ENCODE measurements at places on chromosomes 13 and 19.
A peak's percentile ranks its signal among the peaks of the same experiment; 100 is the strongest.

- DNase-seq = no peak
- H3K4me1 ChIP-seq = no peaks in the 10 kb centered on the region
- no peaks in the 10 kb centered on the region for H3K27me3 ChIP-seq
- H3K4me3 ChIP-seq = no peak overlapping the region
- H3K36me3 ChIP-seq = no peaks in the 10 kb centered on the region
- H3K27ac ChIP-seq = no peak overlapping the region
Measured at GRCh38 chr13:24280720-24281119, 28.7 kb upstream of the C1QTNF9 start.

DNA sequence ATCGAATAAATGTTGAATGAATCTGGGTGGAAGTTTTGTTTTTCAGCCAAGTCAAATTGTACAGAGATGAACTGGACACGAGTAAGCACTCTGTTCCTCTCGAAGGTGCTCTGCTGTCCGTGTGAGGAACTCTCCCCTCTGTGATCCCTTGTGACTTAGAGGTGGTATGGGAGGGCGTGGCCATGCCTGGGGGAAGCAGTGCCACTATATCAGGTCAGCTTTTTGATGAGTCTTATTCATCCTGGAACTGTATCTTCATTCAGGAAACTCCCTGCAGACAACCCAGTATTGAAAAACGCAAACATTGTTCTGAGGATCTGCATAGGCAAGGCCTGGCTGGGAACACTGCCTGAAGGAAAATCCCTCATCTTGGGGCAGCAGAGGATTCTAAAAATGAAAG, 45.7 kb upstream of the FLT1 start:
- H3K4me1 ChIP-seq = no peaks in the 10 kb centered on the region
- no peak overlapping the region for H3K4me3 ChIP-seq
- H3K27me3 ChIP-seq = peaks cover 81% of the 10 kb centered on the region

DNA sequence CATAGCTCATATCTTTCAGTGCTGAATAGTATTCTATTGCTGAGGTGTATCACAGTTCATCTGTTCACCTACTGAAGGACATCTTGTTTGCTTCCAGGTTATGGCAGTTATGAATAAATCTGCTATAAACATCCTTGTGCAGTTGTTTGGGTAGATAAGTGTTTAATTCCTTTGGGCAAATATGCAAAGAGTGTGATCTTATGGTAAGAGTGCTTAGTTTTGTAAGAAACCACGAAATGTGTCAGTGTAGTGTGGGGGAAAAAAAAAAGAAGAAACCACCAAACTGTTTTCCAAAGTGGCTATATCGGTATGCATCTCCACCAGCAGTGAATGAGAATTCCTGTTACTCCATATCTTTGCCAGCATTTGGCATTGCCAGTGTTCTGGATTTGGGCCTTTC, 93.3 kb downstream of the PIBF1 start:
- no peak overlapping the region for H3K27ac ChIP-seq
- H3K4me3 ChIP-seq = no peak overlapping the region
- 0 out of 2 replicates have a peak, but pooled peaks cover under 1% of the 10 kb centered on the region for H3K36me3 ChIP-seq
- H3K4me1 ChIP-seq = no peaks in the 10 kb centered on the region

DNA sequence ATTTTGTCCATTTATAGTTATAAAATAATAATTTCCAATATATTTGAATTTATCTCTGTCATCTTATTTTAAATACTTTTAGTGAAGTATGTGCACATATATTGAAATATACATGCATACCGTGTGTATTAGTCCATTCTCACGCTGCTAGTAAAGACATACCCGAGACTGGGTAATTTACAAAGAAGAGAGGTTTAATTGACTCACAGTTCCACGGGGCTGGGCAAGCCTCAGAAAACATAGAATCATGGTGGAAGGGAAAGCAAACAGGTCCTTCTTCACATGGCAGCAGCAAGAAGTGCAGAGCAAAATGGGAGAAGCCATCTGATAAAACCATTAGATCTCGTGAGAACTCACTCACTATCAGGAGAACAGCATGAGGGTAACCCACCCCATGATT, 37.6 kb upstream of the FFAR2 start:
- peaks cover 86% of the 10 kb centered on the region for H3K27me3 ChIP-seq
- H3K4me1 ChIP-seq = no peaks in the 10 kb centered on the region
- no peak overlapping the region for H3K4me3 ChIP-seq
- H3K36me3 ChIP-seq = no peaks in the 10 kb centered on the region

- no peaks in the 10 kb centered on the region for H3K27me3 ChIP-seq
- no peak for DNase-seq
- no peak overlapping the region for H3K4me3 ChIP-seq
- no peaks in the 10 kb centered on the region for H3K36me3 ChIP-seq
Measured at GRCh38 chr19:33403973-33404304, 30.4 kb downstream of the CEBPG start.

GRCh38 chr19:46376241-46377153, 29.6 kb downstream of the PPP5C start:
- H3K27ac ChIP-seq = no peak overlapping the region
- no peak overlapping the region for H3K4me3 ChIP-seq
- no peak for DNase-seq
- H3K27me3 ChIP-seq = no peaks in the 10 kb centered on the region

- no peak overlapping the region for H3K4me3 ChIP-seq
- H3K4me1 ChIP-seq = no peaks in the 10 kb centered on the region
- no peak overlapping the region for H3K27ac ChIP-seq
- H3K36me3 ChIP-seq = peaks cover 15% of the 10 kb centered on the region
- H3K27me3 ChIP-seq = no peaks in the 10 kb centered on the region
- no peak for DNase-seq
Measured at GRCh38 chr19:9296336-9296735, 13.3 kb downstream of the ZNF699 start.

DNA sequence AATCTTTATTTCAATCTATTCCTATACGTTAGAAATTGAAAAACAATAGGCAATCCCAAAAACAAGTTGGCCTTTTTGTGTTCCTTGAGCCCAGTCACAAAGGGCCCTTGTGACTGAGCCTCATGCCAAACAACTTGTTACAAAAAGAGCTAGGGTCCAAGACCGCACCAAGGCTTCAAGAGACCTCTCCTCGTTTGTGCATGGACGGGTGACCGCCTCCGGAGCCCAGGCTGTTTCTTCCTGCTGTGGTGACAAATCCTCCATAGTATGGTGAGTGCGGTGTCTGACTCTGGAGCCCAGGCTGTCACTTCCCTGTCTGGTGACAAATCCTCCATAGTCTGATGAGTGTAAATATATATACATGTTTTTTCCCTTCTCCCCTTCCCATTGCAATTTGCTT, 63.7 kb downstream of the ZNF93 start:
- H3K4me3 ChIP-seq = no peak overlapping the region
- peaks cover 10% of the 10 kb centered on the region for H3K27me3 ChIP-seq
- no peaks in the 10 kb centered on the region for H3K4me1 ChIP-seq
- no peak overlapping the region for H3K27ac ChIP-seq
- no peak for DNase-seq

- H3K27me3 ChIP-seq = no peaks in the 10 kb centered on the region
- H3K36me3 ChIP-seq = no peaks in the 10 kb centered on the region
- no peak overlapping the region for H3K27ac ChIP-seq
- DNase-seq = no peak
- no peak overlapping the region for H3K4me3 ChIP-seq
- no peaks in the 10 kb centered on the region for H3K4me1 ChIP-seq
Measured at GRCh38 chr13:114107686-114108081, 24.7 kb downstream of the RASA3 start.

GRCh38 chr13:73984201-73984600, 150.0 kb downstream of the KLF12 start:
- H3K27me3 ChIP-seq = 0 out of 2 replicates have a peak, but pooled peaks cover 4% of the 10 kb centered on the region
- no peak for DNase-seq
- H3K4me3 ChIP-seq = no peak overlapping the region
- no peaks in the 10 kb centered on the region for H3K36me3 ChIP-seq
- no peak overlapping the region for H3K27ac ChIP-seq

GRCh38 chr13:49602005-49602404, 16.6 kb upstream of the RCBTB1 start:
- H3K4me3 ChIP-seq = no peak overlapping the region
- no peak for DNase-seq
- H3K27me3 ChIP-seq = no peaks in the 10 kb centered on the region

DNA sequence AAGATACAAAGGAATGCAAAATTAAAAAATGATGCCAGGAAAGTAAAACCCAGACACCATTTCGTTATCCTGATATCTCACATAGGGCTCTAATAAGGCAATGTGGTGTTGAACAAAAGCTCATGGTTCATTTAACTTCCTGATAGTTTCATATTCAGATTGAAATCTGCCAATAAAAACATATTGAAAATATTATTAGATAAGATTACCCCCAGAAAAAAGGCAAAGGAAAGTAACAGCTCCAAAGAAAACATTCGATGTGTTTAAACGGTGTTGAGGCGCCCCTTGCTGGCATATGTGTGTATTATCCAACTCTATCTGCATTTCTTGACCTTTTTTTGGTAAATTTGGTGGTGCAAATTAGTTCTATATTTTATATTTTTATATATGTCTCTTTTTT, 75.9 kb downstream of the ESD start:
- H3K27me3 ChIP-seq = no peaks in the 10 kb centered on the region
- no peak overlapping the region for H3K4me3 ChIP-seq
- peak; percentile 28 for DNase-seq
- H3K27ac ChIP-seq = no peak overlapping the region

DNA sequence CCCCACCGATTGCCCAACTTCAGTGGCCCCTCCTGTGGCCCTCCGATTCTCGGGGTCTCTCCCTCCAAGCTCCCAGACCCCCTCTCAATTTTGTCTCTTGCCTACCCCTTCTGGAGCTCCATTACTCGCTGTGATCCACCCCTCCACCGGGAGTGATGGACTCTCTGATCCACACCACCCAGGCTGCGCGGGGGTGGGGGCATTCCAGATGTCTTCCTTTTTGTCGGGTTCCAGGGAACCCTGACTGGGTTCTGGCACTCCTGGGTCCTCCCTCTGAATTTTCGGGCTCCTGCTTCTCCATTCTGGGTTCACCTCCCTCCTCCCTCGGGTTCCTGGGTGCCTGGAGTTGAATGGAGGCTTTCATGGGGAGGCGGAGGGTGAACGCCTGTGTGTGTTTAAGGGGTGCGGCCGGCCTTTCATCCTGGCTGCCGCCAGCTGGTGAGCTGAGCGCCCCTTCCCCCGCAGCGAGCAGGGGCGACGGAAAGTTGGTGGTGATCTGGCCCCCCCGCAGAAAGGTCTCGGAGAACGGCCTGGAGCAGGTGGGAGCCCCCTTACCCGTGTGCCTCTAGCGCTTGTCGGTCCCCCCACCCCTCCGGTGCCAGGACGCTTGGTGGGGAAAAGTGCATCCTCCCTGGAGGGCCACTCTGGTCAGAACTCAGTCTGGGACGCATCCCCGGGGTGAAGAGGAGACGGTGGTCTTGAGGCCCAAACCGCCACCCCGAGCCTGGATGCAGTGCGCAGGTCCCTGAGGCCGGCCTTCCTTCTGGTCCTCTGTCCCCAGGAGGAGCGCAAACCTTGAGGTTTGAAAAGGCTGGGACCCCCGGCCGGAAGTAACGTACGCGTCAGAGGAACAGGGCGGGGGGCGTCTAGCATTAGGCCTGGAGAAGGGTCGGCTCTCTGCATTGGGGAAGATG, 1.6 kb downstream of the MISP3 start:
- H3K27me3 ChIP-seq = no peaks in the 10 kb centered on the region
- H3K4me1 ChIP-seq = 0 out of 2 replicates have a peak, but pooled peaks cover 10% of the 10 kb centered on the region
- peak overlapping the region; percentile 72 for H3K4me3 ChIP-seq
- DNase-seq = peak; percentile 50
- no peak overlapping the region for H3K27ac ChIP-seq

DNA sequence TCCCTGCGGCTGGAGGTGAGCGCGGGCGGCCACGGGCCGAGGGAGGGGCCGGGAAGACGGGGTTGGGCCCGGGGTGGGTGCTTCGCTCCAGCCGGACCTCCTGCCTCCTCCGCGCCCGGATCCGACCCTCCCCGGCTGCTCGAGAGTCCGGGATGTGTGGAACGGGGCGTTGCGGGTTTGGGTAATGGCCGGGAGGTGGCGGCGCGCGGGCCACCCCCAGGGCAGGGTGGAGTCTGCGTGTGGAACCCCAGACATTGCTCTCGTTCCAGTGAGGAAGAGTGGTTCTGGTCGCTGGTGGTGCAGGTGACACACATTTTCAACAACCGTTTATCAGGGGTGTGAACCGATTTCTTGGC, 38.8 kb downstream of the ARHGEF7 start:
- H3K27ac ChIP-seq = peak overlapping the region; percentile 79
- peak; percentile 44 for DNase-seq
- peak overlapping the region; percentile 89 for H3K4me3 ChIP-seq
- 0 out of 2 replicates have a peak, but pooled peaks cover 1% of the 10 kb centered on the region for H3K36me3 ChIP-seq

- peak overlapping the region; percentile 83 for H3K4me3 ChIP-seq
- peak; percentile 47 for DNase-seq
- H3K36me3 ChIP-seq = no peaks in the 10 kb centered on the region
Measured at GRCh38 chr13:75636436-75637180, 478 bp downstream of the LMO7 start.

DNA sequence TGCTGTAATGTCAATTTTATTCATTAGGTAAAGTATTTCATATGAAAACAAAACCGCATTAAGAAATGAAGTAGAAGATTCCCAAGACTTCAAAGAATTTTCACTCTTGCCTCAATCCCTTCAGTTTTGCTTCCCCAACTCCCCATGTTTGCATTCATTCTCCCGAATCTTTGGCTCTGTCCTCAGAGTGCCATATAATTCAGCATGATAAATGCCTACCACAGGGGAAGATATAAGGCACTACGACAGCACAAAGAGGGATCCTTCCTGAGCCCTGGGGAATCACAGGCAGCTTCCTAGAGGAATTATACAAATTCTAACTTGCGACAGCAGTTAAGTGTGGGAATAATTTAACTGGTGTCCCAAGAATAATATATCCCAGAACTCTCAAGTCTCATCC, 68.5 kb downstream of the TSC22D1 start:
- DNase-seq = no peak
- H3K4me3 ChIP-seq = no peak overlapping the region
- H3K4me1 ChIP-seq = no peaks in the 10 kb centered on the region
- no peak overlapping the region for H3K27ac ChIP-seq
- H3K27me3 ChIP-seq = no peaks in the 10 kb centered on the region

DNA sequence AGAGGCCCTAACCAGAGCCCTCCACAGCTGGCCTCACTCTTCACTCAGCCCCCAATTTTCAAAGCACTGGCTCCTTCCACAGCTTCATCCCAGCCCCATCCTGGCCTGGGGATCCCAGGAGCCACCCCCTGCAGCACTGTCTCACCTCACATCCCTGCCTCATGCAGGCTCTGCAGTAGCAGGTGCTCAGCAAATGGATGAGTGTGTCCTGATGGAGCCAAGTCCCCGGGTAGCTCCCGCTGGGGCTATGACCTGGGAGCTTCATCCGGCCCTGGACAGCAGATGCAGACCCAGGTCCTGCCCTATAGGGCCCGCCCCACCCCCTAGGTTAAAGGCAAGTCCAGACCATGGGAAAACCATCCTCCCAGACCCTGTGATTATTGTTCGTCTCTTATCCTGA, 143.2 kb upstream of the ZNF507 start:
- no peaks in the 10 kb centered on the region for H3K4me1 ChIP-seq
- no peak for DNase-seq
- no peak overlapping the region for H3K27ac ChIP-seq
- no peak overlapping the region for H3K4me3 ChIP-seq

- no peak for DNase-seq
- no peak overlapping the region for H3K4me3 ChIP-seq
- H3K4me1 ChIP-seq = peaks cover 10% of the 10 kb centered on the region
- H3K27me3 ChIP-seq = peaks cover 17% of the 10 kb centered on the region
- no peaks in the 10 kb centered on the region for H3K36me3 ChIP-seq
- H3K27ac ChIP-seq = no peak overlapping the region
Measured at GRCh38 chr19:8084152-8084551, 31.6 kb downstream of the CCL25 start.

GRCh38 chr19:48746110-48746509, 599 bp downstream of the IZUMO1 start:
- 0 out of 2 replicates have a peak, but pooled peaks cover 10% of the 10 kb centered on the region for H3K36me3 ChIP-seq
- H3K4me3 ChIP-seq = no peak overlapping the region
- DNase-seq = no peak
- H3K27me3 ChIP-seq = no peaks in the 10 kb centered on the region
- no peak overlapping the region for H3K27ac ChIP-seq

Measured in PC-9 (cell line).